T47D (cell line): ENCODE measurements at places on chromosomes 12 and 14.

- no peak for DNase-seq
These were observed 28.7 kb downstream of the CAMKK2 start for GRCh38 chr12:121267822-121268221.

DNA sequence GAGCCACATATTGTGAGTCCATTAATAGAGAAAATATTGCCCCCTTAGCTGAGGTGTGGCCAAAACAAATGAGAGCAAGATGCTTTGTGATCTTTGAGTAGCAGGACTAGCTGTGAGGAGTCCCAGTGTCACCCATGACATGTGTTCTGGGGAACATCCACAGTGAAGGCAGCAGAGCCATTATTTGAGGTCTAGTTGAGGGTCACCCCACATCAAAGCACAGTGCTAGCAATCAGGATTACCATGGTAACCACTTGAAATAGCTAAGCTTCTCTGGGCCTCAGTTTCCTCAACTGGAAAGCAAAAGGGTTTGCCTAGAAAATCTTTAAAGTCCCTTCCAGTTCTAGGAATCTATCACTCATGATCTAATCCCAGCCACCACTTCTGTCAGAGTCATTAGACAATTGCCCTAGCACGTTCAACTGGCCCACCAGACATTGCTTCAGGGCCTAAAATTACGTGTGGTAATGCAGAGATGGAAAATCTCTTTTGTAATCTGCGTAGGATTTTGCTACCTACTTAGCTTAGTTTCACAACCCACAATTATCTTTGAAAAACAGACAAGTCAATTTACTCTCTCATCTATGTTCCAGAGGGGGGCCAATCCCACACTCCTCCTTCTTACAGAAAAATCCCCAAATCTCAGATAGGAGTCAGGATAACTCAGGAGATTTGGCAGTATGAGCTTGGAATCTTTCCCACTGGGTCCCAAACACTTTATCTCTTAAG lies 251.2 kb upstream of the EGLN3 start:
- no peak for DNase-seq

DNA sequence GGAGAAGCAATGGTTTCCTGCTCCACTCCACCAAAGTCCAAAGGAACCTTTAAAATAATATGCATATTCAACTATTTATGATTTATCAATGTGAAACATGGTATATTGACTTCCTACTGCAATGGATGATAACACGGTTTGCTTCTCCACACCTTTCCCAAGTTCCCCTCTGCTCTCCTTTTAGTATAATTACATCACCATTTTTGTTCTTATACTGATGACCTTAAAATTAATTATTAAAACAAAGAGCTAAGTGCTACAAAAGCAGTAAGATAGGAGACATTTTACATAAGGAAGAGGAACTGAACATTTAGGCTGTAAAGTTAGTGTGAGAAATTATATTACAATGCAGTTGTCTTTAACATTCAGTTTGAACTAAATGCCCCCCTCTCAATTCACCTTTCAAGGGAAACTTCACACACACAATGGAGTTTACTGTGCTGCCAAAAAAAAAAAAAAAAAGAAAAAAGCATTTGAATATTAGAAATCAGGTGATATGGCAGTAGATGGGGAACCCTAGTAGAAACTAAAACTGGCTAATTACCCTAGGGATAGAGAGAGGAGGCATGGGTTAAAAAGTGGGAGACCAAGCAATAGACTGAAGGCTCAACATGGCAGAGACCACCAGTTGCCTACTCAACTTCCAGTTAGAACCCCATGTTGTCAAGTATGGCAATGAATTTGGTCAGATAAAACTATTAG lies 37.1 kb upstream of the STK38L start:
- no peak for DNase-seq

DNA sequence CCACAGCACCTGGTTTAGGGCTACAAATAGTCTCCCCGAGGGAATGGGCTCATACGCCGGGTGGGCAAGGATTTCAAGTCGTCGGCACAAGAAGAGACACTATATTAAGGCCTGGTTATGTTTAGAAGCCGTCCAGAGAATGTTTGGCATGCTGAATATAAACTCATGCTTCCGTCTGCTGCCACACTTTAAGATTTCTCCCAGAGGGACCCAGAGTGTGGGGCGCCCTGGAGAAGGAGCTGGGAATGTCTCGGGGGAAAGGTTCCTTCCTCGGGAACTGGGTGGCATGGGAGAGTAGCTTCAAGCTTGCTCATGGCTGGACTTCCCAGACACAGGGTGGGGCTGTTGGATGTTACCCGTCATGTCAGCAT lies 295.7 kb downstream of the CACNA1C start:
- DNase-seq = no peak

DNA sequence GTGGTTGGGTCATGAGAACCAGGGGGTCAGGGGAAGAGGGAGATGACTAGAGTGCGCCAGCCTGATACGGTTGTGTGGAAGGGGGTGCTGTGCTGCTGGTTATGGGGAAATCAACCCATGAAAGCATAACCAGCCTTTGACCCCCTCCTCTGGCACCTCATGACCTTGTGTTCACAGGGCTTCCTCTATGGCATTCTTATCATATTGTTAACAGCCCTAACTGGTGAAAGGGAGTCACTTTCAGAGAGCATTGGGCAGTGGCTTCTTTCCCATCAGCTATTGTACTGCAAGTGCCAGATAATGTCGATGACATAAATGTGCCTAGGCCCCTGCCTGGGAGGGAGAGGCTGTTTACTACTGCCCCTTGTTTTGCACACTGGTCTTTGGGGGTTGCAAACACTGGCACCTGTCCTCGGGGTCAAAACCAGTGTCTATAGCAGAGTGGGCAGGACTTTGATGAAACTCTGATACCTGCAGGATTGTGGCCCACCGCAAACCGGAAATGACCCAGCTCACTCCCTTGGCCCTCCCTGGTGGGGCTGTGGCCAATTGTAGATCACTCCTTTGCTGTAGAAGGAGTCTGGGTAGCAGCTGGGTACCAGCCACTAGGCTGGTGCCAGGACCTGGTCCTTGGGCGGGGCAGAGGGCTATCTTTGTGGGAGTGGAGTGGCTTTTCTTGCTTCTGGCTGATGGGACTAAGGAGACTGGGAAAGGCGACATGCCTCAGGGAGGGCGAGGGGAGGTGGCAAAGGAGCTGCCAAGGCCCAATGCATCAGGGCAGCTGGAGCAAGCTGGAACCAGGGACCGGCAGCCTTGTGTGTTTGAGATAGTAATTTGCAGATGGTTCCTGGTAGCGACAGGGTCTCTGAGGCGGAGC lies 634 bp upstream of the TMEM63C start:
- DNase-seq = no peak

DNA sequence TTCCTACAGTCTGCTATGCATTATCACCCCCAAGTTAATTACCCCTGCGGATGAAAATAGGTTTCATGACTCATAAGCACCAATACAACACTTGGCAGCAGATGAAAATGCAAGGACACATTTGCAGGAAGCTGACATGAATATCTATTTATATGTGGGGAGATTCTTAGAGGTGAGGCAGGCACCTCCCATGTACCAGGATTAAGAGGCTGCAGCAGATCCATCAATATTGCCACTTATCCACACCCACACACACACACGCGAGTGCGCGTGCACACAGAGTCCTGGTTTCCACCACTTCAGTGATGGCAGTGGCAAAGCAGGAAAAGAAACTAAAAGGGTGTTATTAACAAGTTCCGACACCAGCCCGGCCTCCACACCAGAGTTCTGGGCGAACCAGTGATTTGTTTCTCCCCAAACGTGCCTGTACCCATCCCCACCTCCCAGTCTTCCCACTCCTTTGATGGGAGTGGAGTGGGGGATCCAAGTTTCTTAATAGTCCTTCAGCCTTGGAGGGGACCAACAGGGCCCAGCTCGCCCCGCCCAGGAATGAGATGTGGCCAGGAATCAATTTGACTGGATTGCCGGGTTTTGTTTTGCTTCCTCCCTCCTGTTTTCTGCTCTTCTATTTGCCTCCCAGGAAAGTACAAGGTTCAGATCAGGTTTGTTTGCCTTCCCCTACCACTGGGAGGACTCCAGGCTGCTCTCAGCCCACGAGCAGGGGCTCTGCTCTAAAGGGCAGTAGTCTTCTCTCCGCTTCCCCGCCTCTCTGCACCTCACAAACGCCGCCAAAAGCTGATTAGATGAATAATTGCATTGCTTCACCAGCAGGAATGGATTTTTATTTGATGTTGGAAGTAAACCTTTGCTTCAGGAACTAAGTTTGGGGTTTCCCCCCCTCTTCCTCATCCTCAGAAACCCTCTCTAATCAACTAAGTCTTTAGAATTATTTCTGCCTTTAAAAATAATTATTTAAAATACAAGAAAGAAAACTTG lies 5.2 kb downstream of the IRF2BPL start:
- DNase-seq = no peak

- no peak for DNase-seq
These were observed 14.5 kb downstream of the GMFB start for GRCh38 chr14:54474232-54474793.

- DNase-seq = no peak
These were observed 90.7 kb downstream of the APAF1 start for GRCh38 chr12:98735821-98736220.

GRCh38 chr14:46581036-46581671 lies 70.4 kb downstream of the RPL10L start:
- peak; percentile 75 for DNase-seq
